ENCODE measurements at places on chromosomes 11 and 22.
A peak's percentile ranks its signal among the peaks of the same experiment; 100 is the strongest.

- DNase-seq: no peak
Measured at GRCh38 chr11:93537767-93538261, 5.4 kb downstream of the SMCO4 start.

- DNase-seq: no peak
Measured at GRCh38 chr22:19990609-19991394, 25.8 kb downstream of the ARVCF start.

GRCh38 chr11:6705905-6706535 lies 22.9 kb upstream of the MRPL17 start:
- DNase-seq: peak; percentile 25

- no peak for DNase-seq
Measured at GRCh38 chr11:128559496-128560103, 27.8 kb downstream of the ETS1 start.

- no peak for DNase-seq
Measured at GRCh38 chr22:27748349-27748748, 53.2 kb downstream of the MN1 start.

DNA sequence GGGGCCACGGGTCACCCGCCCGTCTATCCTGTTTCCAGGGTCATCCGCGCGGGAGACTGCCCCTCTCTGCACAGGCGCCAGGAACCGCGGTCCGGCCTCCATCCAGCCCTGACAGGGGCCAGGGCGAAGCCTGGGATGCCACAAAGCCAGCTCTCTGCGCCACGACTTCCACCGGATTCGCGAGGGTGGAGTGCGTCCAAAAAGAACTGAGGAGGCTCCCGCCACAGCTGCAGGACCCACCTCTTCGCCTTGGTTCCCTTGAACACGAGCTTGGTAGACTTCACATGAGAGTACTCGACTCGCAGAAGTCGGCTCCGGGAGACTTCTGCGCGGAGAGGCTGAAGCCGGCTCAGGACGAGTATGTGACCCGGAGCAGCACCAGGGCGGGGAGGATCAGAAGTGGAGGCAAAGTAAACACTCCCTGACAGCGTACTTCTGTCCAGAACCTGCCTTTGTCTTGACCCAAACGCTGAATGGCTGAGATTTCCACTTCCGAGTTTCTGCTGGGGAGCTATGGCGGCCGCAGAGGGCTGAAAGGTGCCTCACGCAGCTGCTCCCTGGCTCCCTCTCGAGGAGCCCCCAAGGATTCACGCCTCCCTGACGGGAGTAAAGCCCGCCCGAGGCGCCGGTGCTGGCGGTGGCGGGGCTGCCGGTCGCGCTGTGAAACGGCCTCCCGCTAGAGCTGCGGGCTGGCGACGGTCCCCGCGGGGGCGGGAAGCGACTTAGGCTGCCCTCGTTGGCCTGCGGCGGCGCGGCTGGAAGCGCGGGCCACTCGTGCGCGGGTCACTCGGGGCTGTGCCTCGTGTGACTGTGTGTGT lies 4566.7 kb upstream of the OR11H1 start:
- DNase-seq: no peak

Data from stimulated activated CD4-positive, alpha-beta T cell treated with anti-CD3 and anti-CD28 coated beads, TNF-alpha, amount 100 ng/mL, for 24 hours (primary cell).